ENCODE measurements at places on chromosomes 2 and 18.
A peak's percentile ranks its signal among the peaks of the same experiment; 100 is the strongest.

DNA sequence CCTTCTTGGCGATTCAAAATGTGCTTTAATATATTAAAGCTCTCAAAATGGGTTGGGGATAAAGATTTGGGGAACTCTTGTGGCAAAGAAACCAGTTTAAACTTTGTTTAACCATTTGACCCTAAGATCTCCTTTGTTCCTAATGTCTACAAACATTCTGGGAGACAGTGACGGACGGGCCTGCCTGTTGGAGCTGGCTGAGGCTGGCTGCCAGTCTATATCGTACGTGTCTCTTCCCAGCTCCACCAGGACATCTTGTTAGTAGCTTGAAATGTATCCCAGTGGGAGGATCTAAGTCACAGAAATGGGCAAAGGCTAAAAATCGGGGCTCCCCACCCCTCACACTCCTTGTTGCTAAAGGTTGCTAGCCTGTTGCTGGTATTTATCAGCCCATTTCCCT lies 30.7 kb downstream of the ZNF532 start:
- no peak for DNase-seq

DNA sequence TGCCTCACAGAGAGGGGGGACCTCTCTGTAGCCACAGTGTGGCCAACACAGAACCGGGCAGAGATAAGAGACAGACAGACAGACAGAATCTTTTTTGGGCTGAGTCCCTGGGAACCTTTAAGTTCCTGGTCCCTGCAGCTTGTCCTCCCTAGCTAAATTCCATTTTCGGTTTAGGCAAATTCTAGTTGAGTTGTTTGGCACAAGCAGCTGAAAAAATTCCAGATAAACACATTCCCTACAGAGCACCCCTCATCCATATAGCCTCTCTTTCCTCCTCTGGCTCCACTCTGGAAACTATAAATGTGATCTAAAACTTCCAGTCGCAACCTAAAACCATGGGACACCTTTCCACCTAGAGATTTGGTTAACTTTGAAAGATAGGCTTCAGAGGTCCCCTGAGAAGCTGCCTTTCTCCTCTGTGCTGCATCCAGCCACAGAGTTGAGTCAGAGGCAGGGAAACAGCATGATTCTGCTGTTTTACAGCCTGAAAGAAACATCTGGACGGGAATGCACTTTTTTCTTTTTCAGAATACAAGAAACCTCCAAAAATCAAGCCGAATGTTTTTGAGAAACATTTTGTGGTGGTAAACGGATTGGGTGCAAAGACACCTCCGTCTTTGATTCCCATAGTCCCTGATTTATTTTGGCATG lies 30.9 kb downstream of the SLC4A3 start:
- DNase-seq, result no peak

DNA sequence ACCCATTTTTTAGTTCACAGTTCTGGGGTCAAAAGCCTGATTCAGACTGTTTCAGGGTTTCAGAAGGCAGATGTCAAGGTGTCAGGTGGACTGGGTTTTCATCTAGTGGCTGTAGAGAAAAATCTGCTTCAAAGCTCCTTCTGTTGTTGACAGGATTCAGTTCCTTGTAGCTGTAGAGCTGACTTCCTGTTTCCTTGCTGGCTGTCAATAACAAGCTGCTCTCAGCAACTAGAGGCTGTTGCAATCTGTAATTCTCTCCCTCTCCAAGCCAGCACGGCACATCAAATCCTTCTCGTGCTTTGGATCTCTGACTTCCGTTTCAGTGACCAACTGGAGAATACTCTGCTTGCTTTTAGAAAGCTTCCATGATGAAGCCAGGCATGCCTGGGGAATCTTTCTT lies 179.4 kb downstream of the DOK6 start:
- DNase-seq, result peak; percentile 9

DNA sequence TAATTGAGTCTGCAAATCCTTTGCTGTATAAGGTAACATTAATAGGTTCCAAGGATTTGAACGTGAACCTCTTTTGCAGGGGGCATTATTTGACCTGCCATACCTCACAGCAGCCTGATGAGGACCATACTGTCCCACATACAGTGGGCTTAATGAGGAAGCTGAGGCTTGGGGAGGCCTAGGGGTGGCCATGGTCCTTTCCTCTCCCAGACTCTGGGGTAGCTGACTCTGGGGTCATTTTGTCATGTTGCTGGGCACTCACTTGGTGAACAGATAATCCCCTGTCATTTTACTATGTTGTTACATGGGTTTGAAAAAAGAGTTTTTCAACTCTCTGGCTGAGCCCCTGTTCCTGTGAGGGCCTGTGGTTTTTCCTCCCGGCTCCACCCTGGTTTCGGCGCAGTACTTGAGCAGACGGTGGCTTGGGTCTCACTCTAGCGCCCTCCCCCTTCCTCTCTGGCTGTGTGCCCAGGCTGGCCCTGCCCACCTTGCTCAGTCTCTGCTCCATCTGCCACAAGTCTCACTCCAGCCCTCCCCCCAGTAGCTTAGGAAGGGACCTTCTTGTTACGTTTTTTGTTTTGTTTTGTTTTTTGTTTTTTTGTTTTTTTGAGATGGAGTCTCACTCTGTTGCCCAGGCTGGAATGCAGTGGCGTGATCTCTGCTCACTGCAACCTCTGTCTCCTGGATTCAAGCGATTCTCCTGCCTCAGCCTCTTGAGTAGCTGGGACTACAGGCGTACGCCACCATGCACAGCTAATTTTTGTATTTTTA lies 21.0 kb downstream of the INPP4A start:
- peak; percentile 85 for DNase-seq

- DNase-seq, result no peak
Observed at GRCh38 chr2:31919499-31919898, 91.3 kb downstream of the MEMO1 start.

DNA sequence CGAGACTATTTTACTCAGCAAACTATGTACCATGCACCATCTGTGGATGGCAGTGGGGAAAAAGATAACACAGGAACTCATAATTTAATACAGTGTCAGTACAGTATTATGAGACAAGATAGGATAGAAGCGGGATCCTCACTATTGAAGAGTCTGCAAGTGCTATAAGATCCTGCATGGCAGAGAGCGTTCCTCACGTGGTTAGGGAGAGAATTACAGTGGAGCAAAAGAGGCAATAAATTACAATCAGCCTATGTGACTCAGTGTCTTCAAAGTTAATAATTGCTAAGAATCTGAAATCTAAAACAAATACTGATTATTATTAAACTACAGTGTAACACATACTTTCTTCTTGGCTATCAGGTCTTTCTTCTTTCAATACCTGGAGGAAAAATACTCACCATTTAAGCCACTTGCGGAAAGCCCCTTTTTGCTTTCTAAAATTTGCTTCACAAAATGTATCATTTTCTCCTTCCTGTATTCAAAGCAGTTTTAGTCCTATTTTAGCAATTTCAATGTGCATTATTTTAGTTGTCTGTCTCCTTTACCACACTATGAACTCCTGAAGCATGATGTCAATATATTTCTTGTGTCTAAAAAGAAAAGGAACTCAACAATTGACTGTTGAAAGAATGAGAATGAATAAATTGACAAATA lies 342.9 kb downstream of the SPAG16 start:
- DNase-seq, result no peak

DNA sequence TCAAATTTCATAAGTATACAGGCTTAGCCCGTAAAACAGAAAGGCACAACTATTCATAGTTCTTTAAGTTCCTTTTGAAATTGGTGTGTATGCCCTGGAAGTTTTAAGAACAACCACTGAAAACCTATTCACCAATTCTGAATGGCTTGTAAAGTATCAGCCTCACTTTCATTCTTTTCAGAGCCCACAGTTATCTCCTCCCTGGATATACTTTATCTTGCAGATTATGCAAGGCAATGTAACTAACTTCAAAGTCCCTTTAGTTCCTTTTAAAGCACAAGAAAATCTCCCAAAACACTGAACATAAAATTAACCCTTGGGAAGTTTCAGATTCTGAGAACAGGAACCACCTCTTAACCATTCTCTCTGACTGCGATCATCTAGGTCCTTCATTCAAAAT lies 1.1 kb downstream of the STRN start:
- no peak for DNase-seq

DNA sequence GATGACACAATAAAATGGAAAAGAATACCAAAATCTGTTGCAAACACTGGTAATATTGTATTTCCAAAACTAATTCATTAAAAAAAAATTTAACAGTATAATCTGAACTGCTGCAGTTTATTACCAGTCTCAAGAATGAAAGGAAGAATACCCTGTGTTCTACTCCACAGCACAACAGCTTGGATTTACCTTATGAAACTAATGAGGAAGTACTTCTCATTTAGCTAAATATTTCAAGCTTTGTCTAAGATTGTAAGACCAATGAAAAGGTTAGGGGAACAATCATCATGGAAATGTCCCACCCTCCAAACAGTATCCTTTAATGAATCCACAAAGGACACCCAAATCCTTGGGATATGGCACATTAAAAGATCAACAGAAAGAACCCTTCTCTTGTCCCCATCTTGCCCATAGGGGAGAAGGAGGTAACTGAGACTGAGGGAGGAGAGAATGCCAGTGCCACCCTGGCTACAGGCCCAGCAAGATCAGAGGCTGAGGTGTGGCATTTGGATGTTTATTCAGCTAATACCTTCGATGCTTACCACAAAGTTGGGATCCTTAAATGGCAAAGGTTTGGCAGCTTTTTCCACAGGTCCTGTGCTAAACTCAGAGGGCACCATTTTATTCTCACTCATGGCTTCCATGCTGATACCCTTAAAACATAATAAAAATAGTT lies 17.7 kb downstream of the INO80C start:
- no peak for DNase-seq

DNA sequence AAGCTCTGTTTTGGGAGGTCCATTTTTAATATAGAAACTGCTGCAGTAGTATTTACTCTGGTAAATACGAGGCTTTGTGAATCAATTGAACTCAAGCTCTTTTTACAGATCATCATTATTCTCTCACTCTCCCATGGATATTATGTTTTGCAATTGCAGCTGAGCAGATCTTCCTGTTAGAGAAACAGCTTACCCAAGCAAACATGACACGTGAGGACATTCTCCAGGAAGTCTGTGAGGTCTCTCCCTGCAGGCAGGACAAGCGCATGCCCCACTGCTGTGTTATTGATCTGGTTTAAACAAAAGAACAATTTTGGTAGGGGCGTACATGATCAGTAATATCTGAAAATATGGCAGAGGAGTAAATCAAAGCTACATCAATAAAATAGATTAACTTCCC lies 72.1 kb downstream of the COL6A3 start:
- no peak for DNase-seq

DNA sequence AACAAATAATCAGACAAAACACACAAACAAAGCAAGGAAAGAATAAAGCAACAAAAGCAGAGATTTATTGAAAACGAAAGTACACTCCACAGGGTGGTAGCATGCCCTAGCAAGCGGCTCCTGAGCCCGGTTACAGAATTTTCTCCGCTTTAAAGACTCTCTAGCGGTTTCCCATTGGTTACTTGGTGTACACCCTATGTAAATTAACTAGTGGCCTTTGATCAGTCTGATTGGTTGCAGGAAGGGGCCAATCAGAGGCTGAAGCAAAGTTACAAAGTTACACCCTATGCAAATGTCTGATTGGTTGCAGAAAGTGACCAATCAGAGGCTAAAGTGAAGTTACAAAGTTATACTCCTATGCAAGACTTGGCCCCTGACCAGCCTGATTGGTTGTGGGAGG lies 242.9 kb downstream of the LDLRAD4 start:
- no peak for DNase-seq

DNA sequence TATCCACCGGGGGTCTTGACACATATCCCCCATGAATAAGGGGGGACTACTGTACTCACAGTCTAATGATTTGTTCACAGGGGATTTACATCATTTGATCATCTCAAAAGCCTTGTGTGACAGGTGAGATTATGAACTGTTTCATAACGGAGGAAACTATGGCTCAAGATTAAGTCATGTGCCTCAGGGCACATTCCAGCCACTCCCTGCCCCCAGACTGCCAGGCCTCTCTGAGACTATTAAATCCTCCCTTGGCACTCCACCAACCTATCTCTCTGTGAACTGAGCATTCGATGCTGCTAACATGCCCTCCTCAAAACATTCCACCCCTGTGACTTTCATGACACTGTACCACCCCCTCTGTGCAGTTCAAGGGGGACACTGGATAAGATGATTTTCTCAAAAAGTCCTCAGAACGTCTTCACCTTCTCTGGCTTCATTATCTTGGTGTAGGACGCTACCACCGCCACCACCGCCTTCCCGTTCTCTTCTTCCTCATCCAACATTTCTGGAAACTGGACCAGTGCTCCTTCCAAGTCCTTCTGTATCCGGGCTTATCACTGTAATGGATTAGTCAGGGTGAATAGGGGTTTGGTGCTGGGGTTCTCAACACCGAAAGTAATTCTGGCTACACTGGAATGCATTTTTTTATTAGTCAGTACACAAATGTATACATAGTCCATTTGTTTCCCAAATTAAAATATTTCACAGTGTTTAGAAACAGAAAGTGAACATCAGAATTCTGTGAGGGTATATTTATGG lies 169.6 kb downstream of the KCNS3 start:
- no peak for DNase-seq

DNA sequence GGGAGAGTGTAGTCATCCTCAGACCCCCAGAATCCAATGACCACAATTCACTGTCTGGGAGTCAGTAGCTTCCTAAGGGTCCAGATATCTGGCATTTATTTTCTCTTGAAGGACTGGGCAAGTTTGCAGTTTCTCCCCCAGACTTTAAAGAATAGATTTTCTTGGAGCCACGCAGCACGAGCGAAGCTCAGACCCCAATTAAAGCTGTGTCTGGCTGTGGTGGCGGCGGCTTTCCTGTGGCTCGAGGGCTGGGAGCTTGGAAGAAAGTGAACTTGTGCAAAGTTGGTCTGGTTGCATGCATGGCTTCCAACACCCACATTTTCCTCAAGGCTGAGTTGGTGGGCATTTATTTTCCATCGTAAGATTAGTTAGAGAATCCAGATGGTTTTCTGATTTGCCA lies 105.0 kb downstream of the ACKR3 start:
- no peak for DNase-seq

GRCh38 chr2:202883987-202884675 lies 12.6 kb upstream of the ICA1L start:
- DNase-seq, result no peak

DNA sequence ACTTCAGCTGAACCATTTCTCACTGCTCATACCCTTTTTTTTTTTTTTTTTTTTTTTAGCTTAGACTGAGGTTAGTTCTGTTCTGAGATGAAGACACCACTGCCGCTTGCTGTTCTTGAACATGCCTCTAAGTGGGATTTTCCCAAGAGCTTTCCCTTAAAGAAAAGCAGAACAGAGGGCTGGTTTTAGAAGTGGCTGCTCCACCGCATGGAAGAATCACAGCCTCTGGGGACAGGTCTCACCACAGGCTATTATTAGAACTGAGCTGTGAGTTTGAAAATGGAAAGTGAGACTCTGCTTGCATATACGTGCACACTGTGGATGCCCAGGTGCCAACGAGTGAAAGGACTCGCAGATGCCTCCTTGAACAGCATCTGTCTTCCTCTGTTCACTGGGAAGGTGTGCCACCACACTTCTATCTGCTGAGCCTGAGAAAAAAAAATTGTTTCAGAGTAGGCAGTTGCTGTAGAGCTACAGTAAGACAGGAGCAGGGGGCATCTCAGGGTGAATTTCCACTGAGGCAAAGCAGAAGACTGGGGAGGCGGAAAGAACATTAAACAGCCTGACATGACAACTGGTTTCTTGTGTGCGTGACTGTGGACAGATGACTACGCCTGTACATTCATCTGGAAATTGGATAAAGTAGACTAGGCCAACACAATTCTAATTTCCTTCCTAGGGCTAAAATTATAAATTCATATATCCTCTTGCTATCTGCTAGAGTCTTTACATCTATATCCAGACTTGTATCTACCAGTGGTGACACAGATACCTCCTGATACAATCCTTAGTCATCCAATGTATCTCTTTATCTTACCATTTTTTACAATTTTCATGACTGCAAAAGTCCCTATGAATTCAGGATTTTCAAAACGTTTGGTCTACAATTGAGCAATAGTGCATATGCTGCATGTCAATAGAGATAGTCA lies 1045.7 kb upstream of the CELF4 start:
- DNase-seq, result no peak

Measured in CD4-positive, alpha-beta T cell treated with Interleukin-4 for 4 hours (primary cell).